ENCODE measurements at places on chromosomes 5 and 9.
A peak's percentile ranks its signal among the peaks of the same experiment; 100 is the strongest.

- DNase-seq, result peak; percentile 64
Measured at GRCh38 chr5:1523793-1524480, at the start of gene LPCAT1. Gene LPCAT1, minus strand, starts transcription at chr5:1523960. Its CDS starts 116 bp downstream, at chr5:1523844.

DNA sequence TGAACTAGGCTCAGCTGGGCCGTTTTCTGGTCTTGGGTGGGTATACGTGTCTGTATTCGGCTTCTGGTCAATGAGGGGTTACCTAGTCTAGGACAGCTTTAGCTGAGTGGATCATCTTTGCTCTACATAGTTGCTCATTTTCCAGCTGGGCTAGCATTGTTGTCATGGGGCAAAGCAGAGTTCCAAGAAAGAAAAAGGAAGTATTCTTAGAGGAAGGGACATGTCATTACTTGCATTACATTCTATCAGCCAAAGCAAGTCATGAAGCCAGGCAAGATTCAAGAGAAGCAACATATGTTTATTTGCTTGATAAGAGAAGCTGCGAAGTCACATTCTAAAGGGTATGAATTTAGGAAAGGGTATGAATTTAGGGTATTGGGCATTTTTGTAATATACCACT lies 396.5 kb downstream of the ZNF608 start:
- no peak for DNase-seq

- no peak for DNase-seq
Measured at GRCh38 chr5:169649486-169649885, 12.4 kb downstream of the DOCK2 start.

DNA sequence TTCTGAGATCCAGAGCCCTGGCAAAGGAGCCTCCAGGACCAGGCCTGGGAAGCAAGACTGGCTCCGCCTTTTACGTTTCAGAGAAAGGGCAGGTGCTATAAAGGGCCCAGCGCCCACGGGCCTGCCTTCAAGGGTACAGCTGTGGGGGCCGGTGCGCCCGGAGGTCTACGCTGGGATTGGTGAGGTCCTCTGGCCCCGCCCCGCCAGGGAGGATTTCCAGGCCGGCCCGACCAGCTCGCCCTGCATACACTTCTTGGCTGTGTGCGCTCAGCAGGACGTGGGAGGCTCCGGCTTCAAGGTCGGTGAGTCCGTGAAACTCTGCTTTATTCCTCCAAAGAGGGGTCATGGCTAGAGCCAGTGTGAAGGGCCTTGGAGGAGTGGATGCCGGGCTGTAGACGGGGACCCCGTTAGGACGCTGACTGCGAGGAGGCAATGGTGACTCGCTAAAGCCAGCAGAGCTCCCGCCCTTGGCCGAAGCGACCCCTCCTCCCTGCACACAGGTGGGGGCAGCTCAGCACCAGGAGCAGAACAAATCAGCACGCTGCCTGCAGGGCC lies at the start of gene CKMT2:
Gene CKMT2, plus strand, starts transcription at position 243 of the 555 bp plus-strand sequence. CDS start 17,811 bp downstream, outside the sequence.
- DNase-seq, result no peak

DNA sequence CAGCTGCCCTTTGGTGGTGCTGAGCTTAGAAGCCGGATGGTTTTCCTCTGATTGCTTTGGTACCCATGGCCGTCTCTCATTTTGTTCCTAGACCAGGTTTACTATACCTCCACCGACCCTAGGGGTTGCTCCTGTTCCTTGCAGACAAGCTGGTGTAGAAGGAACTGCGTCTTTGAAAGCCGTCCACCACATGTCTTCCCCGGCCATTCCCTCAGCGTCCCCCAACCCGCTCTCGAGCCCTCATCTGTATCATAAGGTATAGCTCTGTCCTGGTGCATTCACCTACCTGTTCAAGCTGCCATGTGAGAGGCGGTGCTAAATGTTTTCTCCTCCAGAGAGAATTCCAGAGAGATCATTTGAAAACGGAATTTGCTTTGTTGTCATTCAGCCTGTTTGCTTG lies 39.5 kb downstream of the TENT4A start:
- DNase-seq, result no peak
